AG04450 (cell line): ENCODE measurements at places on chromosomes 3 and 15.

DNA sequence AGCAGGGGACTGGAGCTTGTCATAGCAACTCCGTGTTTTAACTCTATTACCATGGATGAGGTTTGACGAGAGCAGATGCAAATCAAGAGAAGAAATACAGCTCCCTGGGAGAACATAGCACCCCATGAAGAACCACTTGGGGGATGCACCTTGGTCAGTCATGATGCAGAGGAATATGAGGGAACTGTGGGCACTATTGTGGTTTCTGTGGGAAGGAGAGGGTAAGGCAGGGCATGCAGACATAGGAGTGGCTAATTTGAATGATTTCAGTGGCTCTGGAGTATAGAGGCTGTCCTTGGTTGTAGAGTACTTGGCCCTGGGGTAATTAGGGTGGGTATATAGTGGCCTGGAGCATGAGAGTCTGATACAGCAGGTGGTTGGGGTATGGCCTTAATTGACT is 131.9 kb downstream of the EDEM1 start:
- DNase-seq = no peak

GRCh38 chr3:51328206-51328605 is 56.9 kb upstream of the MANF start:
- no peak for DNase-seq

DNA sequence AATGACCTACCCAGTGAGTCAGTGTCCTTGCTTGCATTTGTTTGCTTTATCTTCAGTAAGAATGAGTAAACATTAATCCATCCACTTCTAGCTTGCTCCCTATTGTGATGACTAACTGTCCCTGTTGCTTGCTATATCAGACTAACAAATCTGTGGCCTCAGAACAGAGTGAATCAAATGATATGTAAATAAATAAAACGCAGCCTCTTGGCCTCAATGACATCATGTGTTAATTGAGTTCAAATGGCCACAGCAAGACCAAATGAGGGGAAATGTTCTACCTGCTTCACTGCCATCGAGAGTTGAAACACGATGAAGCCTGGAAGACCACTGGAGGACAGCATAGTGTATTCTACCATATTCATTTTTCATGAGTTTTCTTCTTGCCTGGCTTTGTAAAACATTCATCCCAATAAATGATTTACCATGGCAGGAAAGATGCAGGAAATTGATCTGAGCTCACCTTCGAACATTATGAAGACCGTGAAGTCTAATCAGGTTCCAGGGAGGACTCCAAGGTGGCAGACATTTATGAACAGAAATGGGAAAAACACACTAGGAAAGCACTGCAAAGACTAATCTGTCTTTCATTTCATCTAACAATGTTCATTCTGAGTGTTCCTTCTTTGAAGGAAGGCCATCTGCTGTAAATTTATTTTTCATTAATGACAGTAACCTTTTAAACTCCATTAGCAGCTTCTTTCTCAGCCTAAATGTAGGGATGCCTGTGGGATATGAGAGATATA is 1144.5 kb downstream of the TUSC7 start:
- peak; percentile 63 for DNase-seq

DNA sequence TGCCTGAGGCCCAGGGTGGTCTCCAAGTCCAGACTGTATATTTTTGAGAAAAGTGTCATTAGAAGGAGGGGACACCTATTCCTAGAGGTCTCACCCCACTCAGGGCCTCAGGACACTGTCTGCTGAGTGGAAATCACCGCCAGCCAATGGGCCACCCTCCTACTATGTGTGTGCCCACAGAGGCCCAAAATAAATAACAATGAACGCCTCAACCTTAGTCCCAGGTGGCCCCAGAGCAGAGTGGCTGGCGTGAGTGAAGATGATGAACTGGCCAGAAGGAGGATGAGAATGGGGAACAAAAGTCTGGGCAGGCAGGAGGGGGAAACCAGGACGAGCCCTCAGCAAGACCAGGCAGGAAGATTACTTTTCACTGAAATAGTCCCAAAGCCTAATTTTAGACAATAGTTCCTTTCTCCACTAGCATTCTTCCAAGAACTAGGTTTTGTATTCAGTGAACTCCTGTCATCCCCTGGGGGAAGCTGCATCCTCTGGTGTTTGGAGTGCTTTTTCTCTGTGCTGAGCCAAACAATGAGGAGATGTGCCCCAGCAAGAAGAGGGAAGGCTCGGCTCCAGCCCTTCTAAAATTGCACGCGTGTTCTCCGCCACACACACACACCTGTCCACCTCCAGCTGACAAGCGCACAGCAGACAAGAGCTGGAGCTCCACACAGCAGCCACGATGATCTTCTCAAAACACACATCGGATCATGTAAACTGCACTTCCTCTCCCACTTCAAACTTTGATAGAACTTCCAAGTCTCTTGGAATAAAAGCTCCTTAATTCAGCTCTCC is 72.2 kb downstream of the ADCY5 start:
- DNase-seq = no peak

- DNase-seq = no peak
These were observed 358.1 kb upstream of the TRIM42 start for GRCh38 chr3:140319739-140320138.

DNA sequence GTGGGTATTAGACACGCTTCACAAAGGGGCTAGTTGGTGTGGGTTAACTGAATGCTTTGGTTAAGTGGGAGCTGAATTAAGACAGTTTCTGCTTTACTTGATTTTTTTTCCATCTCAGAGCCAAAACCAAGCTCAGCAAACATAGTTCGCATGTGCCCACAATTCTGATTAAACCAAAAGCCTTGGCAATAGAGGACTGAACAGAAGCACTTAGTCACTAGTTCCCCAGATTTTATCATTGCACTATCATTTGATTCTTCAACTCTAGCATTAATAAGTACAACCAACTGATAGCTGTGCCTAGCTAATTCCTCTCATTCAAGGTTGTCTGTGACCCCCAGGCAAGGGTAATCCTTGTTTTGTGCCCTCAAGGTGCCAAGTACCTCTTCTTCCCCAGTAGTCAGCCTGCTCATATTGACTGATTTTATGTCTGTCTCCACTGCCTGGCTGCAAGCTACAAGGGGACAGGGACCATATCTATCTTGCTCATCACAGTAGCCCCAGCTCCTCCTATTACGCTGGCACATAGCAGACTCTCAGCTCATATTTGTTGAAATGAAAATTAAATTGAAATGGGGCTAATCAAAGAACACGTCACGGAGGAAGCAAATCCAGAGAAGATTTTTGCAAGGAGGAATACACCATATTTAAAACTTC is 9.9 kb upstream of the ARHGEF3 start:
- no peak for DNase-seq

DNA sequence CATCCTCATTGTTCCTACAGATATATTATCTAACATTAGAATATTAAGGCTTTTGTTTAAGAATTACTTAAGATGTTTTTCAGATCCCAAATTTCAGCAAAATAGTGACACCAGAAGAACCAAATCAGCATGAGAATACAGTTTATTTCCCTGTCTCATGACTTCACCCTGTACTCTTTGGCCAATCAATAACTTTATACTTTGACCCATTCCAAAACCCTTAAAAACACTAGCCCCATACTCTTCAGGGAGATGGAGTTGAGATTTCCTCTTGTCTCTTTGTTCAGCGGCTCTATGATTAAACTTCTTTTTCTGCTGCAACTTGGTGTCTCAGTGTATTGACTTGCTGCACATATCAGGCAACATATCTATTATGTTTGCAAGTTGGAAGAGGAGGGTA is 207.7 kb downstream of the ZBBX start:
- DNase-seq = no peak

DNA sequence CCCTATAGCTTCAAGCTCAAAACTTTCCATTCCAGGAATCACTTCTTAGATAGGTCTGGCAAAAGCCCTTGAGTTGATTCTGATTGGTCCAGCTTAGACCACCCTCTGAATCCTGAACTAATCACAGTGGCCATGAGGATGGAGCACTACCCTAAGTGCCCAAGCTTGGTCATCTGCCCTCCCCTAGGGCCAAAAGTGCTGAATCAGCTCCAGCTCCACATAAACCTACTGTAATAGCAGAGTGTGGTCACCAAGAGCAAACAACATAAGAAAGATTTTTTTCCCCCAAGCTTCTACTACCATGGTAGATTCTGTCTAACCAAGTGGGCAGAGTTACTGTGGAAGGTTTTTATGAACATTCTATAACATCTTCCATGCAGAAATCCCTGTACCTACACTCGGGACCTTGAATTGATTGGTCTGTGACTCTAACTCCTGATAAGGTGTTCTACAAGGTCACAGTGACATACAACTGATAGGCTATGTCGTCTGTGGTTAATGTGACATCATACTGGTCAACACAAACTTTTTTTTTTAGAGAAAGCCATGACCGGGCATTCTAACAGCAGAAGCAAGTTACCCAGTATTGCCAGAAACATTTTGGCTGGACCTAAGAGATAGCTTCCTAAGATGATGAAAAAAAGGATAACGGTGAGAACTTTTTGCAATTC is 320.9 kb downstream of the MAGI1 start:
- no peak for DNase-seq

DNA sequence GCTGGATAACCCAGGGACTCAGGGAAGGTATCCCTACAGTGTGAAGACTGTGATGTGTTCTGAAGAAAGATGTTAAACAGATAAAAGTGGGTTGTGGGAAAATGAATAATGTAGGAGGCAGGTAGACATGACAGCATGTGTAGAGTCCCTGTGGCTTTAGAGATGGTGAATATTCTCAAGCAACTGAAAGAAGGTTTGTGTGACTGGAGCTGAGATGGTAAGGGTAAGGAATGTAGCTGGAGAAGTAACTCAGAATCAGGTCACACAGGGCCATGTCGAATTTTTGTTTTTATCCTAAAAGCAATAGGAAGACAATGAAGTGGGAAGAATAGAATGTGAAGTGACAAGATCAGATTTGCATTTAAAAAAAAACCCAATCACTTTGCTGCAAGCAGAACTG is 53.7 kb upstream of the TRPC1 start:
- no peak for DNase-seq

DNA sequence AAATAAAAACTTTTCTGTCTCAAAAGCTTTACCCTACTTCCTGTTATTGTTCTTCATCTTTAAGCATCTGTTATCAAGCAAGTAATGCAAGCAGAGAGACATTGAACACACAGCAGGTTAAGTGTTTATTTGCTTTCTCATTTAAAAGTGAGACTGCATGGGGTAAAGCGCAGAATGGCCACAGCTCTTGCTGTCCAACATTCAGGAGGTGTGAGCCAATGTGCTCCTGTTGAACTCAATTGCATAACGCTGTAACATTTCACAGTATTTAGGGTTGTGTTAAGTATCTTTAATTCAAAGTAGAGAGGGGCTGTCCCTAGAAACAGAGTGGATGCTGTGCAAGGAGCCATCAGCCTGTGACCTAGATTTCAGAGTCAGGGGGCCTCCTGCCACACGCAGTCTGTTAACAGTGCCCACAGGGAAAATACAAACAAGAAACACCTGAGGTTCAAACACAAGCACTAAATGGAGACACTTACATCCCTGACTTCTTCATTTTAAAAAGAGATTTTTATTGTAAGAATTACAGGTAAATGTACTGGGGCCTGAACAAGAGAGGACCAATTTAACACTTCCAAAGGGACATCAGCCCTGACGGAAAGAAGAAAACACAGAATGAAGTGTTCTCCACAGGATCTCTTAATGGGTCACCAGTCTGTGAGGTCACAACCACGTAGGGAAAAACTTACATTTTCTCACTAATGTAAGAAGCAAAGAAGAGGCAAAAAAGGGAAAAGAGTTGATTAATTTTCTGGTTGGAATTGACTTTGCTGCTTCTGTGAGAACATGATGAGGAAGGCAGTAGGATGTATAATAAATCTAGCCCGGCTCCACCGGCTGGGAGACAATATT is 815.1 kb downstream of the VGLL3 start:
- no peak for DNase-seq

DNA sequence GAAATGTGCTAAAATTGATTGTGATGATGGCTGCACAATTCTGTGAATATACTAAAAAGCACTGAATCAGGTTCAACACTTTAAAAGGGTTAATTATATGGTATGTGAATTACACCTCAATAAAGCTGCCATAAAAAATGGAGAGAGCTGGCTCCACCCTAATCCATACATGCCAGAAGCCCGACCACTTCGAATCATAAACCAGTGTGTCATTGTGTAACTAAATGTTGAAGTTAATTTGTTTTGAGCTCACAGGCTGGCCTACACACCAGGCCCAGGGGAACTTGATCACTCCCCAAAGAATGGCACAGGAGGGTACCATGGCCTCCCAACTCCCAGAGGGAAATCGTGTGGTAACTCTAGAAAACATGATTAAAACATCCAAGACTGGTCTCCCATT is 14.0 kb downstream of the PLCD1 start:
- DNase-seq = no peak

DNA sequence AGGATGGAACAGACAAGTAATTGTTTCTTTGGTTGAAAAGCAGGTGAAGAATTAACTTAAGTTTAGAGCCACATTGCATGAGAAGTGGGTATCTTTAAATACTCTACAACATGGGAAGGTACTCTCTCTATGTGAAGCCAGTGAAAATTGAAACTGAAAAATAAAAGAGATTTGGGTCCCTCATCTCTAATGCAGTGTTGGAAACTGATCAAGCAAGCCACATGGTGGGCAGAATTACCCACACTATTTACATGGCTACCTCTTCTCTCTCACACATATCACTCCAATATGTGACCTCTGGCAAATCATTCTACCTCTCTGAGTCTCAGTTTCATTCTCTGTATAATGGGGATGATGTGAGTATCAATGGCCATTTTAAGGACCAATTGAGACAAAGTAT is 339.0 kb downstream of the IL5RA start:
- no peak for DNase-seq

DNA sequence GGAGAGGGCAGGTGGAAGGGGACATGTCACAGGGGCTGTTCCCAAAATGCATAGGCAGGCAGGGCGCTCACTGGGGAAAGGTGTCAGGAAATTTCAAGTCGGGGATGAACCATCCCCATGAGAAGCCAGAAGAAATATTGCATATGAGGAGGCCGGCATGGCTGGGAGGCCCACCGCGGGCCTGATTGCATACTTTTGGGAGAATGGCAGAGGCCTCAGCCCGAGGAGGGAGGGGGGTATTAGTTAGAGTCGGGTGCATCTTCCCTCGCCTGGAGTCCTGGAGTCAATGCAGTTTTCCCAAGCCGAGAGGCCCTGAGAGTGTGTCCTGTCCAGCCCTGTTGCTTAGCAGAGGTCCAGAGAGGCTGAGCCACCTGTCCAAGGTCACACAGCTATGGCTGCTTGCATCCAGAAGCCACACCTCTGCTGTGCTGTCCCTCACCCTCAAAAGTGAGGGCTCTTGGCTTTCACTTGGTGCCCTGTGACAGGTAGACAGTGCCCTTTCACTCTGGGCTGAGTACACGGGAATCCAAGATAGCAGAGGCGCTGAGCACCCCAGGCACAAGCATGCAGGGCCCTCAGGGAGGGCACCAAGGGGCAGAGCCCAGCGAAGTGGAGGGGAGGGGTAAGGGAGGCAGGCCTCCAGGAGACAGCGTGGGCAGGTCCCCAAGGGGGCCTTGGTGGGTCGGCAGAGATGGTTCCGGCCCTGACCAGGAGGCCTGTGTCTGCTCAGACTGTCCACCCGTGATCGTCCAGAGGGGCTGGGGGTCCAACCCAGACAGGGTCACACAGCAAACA is 48.5 kb downstream of the GRIP2 start:
- no peak for DNase-seq

DNA sequence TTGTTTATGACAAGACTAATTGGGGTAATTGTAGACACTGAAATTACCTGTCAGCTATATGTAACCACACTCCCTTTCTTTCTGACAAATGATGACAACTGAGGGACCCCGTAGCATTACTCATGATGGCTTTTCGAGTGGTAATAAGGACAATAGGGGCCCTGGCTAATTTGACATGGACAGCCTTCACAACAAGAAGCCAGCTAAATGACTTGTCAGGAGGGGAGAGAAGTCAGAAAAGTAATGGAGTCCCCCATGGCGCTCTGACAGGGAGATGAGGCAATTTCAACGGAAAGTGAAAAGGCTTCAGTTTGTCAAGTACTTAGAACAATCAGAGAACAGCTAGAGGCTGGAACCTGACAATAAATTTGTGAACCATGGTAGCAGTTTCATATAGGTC is 177.3 kb downstream of the CDIN1 start:
- no peak for DNase-seq
